Pons (tissue), 1 donor: ENCODE measurements at places on chromosomes 3 and 15.

DNA sequence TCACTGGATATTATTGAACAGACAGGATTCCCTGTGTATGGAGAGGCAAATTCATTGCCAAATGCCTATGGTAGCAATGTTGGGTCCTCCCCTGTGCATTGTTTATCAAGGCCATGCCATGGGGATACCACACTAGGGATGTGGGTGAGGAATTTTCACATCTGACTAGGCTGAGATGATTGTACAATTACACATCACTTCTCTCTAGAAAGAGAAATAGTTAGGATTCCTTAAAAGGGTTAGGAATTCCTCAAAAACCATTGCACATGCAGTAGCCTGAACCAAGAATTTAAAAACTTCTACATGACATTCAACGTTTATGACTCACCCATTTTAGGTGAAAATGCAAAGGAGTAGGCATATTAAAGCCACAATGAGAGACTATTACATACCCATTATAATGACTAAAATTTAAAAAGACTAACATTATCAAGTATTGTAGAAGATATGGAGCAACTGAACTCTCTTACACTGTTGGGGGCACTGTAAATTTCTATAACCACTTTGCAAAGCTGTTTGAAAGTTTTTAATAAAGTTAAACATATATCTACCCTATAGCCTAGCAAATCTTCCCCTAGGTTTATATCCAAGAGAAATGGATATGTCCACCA is 175.9 kb downstream of the THRB start:
- no peak for DNase-seq

DNA sequence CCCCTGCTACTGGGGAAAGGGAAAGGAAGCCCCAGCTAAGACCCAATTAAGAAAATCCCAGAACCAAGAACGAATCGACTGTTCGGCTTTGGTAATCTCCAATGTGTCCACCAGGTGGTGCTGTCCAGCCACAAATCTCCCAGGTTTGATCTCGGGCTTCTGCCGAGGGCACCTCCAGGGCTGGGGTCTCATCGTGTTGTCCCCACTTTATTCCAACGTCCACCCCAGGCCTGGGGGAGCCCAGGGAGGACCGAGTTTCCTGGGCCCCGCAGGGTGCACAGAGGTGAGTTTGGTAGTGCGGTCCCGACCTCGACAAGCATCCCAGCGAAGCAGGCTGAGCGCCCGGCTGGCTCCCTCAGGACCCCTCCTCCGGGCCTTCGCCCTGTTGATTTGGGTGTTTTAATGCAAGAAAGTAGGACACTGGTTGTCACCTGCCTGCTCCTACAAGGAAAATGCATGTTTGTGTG is 185.1 kb downstream of the GOLGA6L6 start:
- DNase-seq, result peak; percentile 75

GRCh38 chr15:59406446-59406845 is 31.5 kb upstream of the FAM81A start:
- peak; percentile 47 for DNase-seq

DNA sequence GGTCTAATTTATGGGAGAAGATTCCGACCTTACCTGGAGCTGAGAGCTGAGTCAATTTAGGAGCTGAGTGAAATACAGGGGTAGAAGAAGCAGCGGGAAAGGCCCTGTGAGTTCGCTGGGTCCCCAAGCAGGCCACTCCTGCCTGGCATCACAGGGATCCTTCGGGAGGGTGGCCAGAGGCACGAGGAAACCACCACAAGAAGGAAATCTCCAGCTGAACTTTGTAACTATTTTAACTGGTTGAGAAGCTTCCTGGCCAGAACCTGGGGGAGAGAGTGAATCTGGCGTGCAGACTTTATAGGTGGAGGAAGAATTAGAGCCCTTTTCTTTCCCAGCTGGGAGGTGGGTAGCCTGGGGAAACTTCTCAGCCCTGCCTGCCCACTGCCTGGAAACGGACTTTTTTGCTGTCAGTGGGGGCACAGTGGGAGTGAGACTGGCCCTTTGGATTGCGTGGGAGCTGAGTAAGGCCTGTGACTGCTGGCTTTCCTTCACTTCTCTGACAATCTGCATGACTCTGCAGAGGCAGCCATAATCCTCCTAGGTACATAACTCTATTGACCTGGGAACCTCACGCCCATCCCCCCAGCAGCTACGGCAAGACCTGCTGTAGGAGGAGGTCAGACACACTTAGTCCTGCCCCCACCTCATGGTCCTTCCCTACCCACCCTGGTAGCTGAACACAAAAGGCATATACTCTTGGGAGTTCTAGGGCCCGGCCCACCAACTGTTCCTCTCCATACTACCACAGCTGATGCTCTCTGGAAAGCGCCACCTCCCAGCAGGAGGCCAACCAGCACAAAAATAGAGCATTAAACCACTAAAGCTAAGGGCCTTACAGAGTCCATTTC is 340.7 kb downstream of the CNTN3 start:
- DNase-seq, result no peak

DNA sequence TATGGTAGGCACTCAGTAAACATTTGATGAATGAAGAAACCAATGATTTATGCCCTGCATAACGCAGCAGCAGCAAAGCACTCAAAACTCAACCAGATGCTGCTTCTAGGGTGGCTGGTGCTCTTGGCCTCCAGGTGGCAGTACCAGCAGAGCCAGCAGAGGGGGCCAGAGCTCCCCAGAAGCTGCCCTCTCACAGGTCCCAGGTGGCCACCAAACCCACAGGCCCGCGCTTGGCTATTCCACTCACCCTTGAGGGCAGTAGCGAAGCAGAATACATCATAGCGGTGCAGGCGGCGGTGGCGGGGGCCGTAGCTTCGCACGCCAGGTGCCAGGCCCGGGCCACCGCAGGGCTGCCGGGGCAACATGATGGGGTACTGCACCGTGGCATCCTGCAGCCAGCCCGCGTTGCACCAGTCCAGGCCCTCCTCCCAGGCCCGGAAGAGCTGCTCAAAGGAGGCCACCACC is 16.6 kb downstream of the HAPLN3 start:
- no peak for DNase-seq

- no peak for DNase-seq
Observed at GRCh38 chr3:169581633-169582032, 81.9 kb downstream of the MECOM start.

DNA sequence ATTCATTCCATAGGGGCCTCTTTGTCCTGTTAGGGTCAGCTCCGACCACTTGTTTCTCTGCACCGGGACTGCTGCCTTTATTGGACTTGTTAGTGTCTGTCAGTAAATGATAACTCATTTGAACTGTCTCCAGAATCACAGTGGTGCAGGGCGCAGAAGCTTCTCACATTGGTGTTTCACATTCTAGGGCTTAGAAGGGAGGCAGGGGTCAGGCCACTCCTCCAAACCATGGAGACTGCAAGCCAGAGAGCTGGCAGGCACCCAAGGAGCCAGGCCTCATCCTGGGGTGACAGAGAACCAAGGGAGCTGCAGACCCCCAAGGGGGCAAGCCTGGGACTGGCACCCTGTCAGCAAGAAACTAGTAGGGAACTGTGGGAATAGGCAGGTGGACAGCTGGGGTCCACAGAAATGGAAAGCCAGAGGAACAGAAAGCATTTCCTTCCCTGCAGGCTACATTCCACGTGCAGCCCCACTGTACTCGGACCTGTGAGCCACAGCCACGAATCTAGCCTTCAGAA is 49.1 kb downstream of the CCNL1 start:
- no peak for DNase-seq

GRCh38 chr3:197149528-197149927 is 119.9 kb upstream of the MELTF start:
- no peak for DNase-seq

GRCh38 chr3:131917006-131917405 is 117.8 kb downstream of the CPNE4 start:
- no peak for DNase-seq

GRCh38 chr15:82944056-82944455 is 8.5 kb downstream of the HOMER2 start:
- DNase-seq, result no peak

GRCh38 chr3:78506581-78507195 is 1261.1 kb downstream of the ROBO1 start:
- no peak for DNase-seq
